Lung (tissue), 17 donors: ENCODE measurements at places on chromosomes 12 and 14.

DNA sequence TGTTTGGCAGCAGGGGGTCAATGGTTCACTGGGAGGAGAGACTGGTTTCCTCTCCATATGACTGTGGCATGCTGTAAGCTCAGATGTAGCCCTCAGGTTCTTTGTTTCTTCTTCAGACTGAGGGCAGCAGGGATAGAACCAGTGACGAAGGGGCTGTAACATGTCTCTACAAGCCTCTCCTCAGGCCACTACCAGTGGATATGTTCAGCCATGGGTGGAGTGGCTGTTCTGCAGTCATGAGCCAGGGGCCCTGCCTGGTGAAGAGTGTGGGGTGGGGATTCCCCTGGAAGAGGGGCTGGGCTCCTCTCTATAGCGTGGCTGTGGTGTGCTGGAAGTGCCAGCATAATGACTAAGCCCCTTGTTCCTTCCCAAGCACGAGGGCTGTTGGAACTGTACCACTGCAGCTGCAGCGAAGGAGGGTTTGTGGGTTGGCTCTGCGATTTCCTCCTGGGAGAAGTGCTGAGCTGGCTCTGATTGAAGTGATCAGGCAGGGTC is 55.8 kb downstream of the CMAS start:
- no peak for DNase-seq

- DNase-seq, result peak; percentile 55
These were observed 184.4 kb downstream of the KIF26A start for GRCh38 chr14:104322531-104323366.

- DNase-seq, result no peak
These were observed 14.8 kb downstream of the GTF2H3 start for GRCh38 chr12:123648401-123648800.

DNA sequence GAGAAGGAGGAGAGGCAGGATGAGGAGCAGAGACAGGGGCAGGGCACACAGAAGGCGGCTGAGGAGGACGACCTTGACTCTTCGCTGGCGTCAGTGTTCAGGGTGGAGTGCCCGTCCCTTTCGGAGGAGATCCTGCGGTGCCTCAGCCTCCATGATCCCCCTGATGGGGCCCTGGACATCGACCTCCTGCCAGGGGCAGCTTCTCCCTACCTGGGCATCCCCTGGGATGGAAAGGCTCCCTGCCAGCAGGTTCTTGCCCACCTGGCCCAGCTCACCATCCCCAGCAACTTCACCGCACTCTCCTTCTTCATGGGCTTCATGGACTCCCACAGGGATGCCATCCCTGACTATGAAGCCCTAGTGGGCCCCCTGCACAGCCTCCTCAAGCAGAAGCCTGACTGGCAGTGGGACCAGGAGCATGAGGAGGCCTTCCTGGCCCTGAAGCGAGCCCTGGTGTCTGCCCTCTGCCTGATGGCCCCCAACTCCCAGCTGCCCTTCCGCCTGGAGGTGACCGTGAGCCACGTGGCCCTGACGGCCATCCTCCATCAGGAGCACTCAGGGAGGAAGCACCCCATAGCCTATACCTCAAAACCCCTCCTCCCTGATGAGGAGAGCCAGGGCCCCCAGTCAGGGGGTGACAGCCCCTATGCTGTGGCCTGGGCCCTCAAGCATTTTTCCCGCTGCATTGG is 14.6 kb downstream of the CBLN3 start:
- DNase-seq, result no peak

- DNase-seq, result peak; percentile 69
These were observed 28.4 kb upstream of the MON2 start for GRCh38 chr12:62438098-62438692.
